ENCODE measurements at places on chromosomes 16 and 17.

DNA sequence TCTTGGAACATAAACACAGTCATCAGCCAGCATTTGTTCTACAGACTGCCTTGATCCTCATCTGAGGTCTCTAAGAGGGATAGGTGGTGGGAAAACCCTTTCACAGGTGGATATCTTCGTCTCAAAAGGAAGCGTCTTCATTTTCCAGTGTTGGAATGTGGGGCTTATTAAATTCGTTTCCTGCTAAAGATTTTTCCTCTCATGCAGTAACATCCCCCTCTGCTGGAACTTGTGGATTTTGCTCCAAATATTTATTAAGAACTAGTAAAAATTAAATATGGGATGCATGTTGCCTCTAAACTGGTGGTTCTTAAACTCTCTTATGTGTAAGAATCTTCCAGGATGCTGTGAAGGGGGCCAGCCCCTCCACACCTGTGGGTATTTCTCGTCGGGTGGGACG, 20.1 kb upstream of the MLYCD start:
- peak; percentile 38 for DNase-seq

- no peak for DNase-seq
Observed at GRCh38 chr17:50825188-50825587, 10.2 kb upstream of the WFIKKN2 start.

- no peak for DNase-seq
Observed at GRCh38 chr16:25258861-25259179, 1.2 kb upstream of the ZKSCAN2 start.

DNA sequence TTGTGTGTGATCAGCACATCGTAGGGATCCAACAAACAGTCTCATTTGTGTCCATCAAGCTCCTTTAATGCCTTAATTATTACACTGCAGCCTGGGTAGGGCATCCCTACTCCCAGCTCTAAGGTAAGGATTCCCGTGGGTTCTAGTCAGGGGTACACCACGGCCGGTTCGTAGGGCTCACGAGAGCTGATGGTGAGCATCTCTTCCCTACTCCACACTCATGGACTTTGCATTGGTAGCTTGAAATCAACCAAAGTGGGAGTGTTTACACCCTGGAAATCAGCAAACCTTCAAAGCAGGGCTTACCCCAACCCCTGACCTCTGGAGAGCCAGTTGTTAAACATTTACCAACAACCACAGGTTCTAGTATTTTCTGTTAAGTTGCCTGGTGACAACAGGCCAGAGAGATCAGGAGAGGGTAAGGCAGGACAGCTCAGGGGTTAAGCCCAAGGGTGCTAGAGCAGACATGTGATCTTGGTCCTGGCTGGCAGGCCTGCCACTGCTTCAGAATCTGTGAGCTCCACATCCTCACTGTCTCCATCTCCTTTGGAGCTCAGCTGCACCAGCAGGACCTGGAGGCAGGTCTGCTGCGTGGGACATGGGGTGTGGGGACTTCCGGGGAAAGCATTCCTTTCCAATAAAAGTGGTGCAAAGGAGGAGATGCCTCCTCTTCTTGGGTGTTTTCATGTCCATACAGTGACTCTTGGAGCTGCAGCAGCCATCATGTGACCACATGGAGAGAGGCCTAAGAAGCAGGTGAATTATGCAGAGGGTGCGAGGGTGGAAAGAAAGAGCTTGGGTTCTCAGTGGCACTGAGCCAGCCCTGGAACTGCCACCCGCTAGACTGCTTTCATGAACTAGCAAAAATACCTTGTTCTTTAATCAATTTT, 36.1 kb upstream of the ZCCHC14 start:
- no peak for DNase-seq

- DNase-seq, result no peak
Observed at GRCh38 chr17:60094754-60095153, 16.0 kb upstream of the HEATR6 start.

- no peak for DNase-seq
Observed at GRCh38 chr17:33493566-33493965, 200.5 kb upstream of the ASIC2 start.

DNA sequence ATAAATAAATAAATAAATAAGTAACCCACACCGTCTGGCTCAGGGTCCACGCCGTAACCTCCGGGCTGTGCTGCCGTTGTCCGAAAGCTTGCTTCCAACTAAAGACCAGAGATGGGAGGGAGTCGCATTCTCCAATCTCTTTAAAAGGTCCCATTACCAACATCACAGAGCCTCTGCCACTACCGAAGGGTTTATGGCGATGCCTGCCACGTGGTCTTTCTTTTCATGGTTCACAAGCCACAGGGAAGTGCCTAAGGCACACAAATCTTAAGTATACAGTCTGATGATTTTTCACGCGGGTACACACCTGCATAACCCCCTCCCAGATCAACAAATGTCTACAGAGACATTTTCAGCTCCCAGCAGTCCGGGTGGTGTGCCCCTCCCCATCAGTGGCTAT, 1.4 kb downstream of the COTL1 start:
- no peak for DNase-seq

GRCh38 chr16:69443927-69444631, 19.7 kb downstream of the CYB5B start:
- peak; percentile 39 for DNase-seq

DNA sequence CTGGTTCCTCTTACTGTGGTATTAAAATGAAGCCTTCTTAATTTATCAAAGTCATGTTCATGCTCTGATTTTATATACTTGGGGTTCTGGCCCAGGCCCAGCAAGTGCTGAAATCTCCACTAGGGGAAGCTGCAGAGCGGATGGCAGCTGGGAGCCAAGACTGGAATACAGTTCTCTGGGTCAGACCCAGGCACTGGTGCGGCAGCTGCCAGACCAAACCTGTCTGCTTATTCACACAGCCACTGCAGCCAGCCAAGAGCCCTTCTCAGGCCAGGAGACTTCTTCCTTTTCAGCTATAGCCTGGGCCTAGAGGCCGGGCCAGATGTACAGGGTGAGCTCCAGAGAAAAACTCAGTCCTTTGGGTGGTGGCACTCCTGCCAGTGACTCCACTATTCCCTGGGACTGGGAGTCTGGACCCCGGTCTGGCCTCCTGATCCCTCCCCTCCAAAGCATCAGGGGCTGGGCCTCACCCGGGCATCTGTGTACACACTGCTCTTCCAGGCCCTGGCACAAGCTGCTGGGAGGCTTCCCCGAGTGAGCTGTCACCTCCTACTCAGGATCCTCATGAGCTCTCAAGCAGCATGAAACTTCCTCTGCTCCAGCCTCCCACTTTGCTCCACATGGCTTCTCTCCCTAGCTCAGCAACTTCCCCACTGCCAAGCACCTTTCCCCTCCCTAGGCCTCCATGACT, 24.4 kb downstream of the ATP6V0D1 start:
- peak; percentile 46 for DNase-seq

GRCh38 chr17:67021196-67021595, 23.2 kb upstream of the CACNG1 start:
- no peak for DNase-seq

DNA sequence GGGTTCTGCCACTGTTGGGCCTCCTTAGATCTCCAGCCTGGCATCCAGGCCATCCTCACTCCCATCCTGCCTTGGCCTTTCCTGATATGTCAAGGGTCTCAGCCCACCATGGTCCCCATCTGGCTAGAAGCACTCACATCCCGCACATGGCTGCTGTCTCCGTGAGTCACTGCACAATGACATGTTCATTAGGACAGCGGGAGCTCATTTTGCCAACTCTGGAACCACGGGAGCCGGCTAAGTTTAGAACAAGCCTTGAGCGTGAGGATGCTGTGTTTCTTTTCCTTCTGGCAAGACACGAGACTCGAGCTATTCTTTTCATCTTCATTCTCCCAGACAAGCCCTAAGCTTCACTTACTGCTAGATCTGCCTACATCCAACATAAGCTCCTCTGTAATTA, 65.7 kb upstream of the KSR1 start:
- DNase-seq, result no peak

DNA sequence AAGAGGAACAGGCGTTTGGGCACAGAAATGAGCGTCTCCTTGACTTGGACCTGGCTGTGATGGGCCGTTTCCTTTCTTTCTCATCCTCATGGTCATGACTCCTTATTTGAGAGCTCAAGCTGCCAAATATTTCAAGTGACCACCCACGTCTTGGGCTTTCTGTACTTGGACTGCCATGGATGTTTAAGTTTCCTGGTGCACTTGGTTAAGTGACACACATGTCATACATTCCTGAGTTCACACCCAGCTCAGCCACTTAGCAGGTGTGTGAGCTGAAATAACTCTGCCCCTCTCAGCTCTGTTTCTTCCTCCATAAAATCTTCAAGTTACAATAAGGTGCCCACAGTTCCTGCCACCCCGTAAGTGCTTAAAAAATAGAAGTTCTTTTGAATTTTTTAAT, 114.5 kb downstream of the CLEC16A start:
- DNase-seq, result no peak

DNA sequence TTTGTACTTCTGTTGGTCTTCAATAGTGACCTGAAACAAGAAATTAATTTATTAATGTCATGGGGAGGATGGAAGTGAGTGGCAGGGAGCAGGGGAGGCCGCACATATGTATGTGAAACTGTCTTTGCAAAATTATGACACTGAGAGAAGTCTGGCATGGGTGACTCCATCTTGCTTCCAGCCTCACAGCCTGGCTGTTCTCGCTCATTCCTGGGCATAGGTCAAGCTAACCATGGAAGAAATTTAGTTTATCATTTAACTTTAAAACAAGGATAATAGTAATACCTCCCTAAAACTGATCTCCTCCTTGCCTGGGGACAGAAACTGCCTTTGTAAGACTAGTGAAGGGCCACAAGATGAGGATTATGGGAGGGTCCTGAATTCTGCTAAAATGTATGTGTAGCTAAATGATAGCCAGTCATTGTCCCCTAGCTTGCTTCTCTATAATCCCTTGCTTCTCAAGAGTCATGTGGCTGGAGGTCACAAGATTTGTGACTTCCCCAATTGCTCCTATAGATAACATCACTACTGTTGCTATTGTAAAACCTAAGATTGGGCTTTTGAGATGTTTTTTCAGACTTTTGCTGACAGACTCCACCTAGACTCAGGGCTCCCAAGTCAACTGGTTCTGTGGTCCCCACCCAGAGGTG, 126.0 kb downstream of the HS3ST3A1 start:
- DNase-seq, result no peak

GRCh38 chr16:80883159-80883642, 78.8 kb upstream of the CDYL2 start:
- no peak for DNase-seq

- no peak for DNase-seq
Observed at GRCh38 chr17:81955756-81956544, 5.0 kb downstream of the NOTUM start.

DNA sequence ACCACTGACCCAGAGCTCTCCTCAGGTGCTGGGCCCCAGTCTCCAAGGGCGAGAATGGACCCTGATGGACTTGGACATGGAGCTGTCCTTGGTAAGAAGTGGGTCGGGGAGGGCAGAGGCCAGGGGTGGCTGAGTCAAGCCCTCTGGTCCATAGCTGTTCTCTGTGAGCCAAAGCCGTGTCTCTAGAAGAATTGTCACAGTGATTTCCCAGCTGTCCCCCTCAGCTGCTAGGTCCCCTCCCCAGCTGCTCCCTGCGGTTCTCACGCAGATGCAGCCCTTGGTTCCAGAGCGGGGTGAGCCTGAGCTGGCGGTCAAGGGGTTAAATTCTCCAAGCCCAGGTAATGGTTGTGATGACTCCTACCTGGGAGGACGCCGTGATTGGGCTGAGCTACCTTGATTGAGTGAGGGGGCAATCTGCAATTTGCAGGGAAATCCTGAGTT, 1.3 kb upstream of the NOL3 start:
- no peak for DNase-seq

- no peak for DNase-seq
Observed at GRCh38 chr16:31079342-31079944, 5.2 kb downstream of the ZNF646 start.

- no peak for DNase-seq
Observed at GRCh38 chr17:43547659-43548256, 1.6 kb upstream of the ETV4 start.

DNA sequence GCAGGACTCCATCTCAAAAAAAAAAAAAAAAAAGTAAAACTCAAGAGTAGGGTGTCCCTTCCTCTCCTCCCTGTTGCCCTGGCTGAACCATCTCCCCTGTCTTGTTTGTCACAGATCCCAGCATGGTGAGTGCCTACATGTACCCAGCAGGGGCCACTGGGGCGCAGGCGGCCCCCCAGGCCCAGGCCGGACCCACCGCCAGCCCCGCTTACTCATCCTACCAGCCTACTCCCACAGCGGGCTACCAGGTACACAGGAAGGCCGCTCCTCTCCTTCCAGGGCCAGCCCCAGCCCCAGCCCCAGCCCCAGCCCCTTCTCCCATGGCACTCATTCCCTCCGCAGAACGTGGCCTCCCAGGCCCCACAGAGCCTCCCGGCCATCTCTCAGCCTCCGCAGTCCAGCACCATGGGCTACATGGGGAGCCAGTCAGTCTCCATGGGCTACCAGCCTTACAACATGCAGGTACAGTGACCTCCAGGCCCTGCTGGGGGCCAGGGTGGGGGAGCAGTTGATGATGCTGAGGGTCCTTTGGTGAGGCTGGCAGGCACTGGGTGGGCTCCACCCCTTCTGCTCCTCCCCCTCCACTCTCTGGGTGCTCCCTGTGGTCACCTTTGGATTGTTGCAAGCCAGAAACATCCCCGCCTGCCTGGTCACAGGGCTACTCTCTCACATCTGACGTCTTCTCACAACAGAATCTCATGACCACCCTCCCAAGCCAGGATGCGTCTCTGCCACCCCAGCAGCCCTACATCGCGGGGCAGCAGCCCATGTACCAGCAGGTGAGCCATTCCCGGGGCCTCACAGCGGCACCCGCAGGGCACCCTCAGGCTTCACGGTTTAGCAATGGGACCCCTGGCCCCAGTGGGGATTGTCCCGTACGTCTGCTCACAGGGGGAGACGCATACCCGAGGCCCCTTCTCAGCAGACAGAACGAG, 2.5 kb upstream of the MRPL12 start:
- no peak for DNase-seq

DNA sequence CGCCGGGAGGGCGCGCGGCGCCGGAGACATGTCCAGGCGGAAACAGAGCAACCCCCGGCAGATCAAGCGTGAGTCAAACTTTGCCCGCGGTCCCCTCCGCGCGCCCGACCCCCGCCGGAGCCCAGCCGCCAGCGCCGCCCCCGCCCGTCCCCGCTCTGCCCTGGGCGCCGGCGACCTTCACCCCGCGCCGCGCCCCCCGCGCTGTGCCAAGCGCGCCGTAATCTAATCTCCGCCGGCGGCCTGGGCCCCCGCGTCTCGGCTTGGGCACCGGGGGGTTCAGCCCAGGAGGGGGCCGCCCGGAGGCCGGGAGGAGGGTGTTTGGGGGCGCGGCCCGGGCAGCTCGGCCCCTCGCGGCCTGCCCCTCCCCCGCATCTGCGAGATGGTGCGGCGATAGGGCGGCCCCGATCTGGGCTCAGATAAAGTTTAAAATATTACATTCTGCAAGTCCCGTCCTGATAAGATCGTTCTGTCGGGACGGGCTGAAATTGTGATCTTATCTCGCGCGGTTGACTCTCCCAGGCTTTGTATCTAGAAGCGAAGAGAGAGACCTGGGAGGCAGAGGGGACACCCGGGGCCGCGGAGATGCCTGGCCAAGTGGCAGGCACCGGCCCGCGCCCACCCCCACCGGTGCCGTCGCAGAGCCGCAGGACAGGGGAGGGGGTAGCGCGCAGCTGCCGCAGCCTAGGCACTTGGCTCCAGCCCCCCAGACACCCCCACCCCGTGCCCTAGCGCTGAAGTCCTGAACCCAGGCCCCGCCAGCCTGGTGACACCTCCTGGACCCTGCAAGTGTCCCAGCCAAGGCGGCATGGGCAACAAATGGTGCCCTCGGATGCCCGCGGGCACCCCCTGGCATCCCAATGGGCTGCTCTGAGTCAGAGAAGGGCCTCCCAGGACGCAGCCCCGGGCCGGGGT, 787 bp downstream of the ZFPM1 start:
- DNase-seq, result no peak

GRCh38 chr17:12958786-12959185, 59.0 kb downstream of the ELAC2 start:
- DNase-seq, result peak; percentile 13
